ENCODE measurements at places on chromosomes 5 and 9.

GRCh38 chr5:162107591-162107990, 40.0 kb downstream of the GABRG2 start:
- DNase-seq: no peak

- no peak for DNase-seq
These were observed 21.6 kb downstream of the HMGXB3 start for GRCh38 chr5:150022158-150022531.

DNA sequence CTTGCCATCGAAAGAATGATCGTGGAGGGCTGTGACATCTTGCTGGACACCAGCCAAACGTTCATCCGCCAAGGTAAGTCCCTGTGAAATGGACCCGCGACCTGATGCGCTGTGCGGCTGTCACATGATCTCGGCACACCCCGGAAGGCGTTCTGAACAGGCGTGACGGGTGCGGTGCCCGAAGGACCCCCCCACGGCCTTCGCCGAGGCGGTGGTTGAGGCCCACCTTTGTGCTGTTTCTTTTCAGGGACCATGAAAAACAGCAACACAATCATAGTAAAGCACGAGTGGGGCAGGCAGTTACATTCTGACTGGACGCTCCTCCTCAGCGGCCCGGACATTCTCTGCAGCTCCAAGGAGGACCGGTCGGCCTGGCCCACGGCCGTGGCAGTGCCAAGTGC, 126.7 kb downstream of the RASGRF2 start:
- no peak for DNase-seq

DNA sequence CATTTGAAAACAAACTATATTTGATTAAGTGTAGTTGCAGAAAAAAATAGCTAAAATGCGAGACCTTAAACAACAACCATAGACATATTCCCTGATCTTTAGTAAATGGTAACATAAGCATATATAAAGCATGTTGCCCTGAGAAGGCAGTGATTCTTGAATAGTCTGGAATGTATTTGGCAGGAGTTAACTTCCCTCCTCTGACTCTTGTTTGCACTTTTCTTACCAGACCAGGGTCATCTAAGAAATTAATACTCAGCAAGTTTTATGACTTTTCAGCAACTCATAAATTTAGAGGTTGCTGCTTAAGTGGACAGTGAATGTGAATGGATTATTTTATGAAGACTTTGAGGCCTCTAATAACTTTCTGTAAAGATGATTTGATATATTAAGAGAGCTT, 55.3 kb upstream of the NUDT12 start:
- no peak for DNase-seq

DNA sequence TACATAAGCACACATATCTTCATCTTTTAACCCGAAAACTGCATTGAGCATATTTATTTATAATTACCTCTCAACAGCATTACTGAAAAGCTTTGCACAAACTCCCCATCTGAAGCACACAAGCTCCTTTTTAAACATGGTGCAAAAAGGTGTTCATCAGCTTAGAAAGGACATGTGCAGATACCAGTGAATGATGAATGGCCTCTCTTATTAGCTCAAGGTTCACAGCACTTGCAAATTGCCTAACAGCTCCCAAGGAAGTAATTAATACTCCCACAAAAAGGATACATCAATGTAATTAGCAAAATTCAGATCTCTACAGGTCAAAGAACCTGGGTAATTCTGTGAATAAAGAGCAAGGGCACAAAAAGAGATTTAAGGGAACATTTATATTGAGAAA, 422.0 kb downstream of the HINT1 start:
- DNase-seq: no peak

DNA sequence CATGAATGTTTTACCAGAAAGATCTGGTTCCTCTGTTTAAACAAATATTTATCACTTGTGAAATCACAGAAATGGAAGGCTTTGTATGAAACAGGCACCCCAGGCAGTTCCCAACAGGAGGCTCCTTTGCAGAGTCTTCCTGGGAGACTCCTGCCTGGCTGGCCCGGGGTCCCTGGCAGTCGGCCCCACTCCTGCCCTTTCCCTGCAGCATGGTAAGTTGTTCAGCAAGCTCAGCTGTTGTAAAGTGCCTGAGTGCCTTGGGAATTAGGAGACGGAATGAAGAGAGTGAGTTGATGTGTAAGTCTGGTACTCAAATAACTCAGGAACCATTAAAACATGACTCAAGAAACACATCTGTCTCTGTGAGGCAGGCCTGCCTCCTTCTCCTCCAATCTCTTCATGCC, 17.5 kb upstream of the LHFPL2 start:
- DNase-seq: no peak
